Activated T-helper 1 cell treated with anti-CD3 and anti-CD28 coated beads, Interleukin-12 subunit alpha, Interleukin-12 subunit beta, Interleukin-2, Interleukin-4 antibody, amounts not matched to agents 30 ng/mL and 10 ng/mL and 1 ng/mL, durations not matched to agents 14 hours and 24 hours and 36 hours (primary cell): ENCODE measurements at places on chromosomes 11 and 22. TPM values are rescaled to one million over a fixed set of nuclear protein-coding genes. Genes with fewer than 3 reads are reported as not detected.

DNA sequence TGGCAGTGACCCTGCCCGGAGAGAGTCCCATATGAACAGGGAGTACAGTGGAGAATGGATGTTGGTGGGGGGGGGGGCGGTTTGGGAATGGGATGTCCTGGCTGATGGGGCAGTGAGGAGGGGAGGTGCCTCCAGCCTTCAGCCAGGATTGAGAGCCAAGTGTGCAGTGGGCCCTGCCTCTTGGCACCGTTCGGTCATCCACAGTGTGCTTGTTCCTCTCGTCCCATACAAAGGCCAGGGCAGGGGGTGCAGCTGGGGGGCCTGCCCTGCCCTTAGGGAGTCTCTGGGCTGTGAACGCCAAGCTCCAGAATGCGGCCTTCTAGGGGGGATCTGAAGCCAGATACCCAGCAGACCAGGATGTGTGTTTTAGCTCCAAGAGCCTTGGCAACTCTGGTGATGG is 34.0 kb downstream of the KCNC1 start:
- no peaks in the 10 kb centered on the region for H3K36me3 ChIP-seq
- H3K27me3 ChIP-seq, result no peaks in the 10 kb centered on the region
- H3K4me1 ChIP-seq, result no peaks in the 10 kb centered on the region
- no peak for DNase-seq

GRCh38 chr22:40922484-40923303 is 28.5 kb upstream of the RBX1 start:
- H3K4me3 ChIP-seq, result peak overlapping the region; percentile 4
- no peaks in the 10 kb centered on the region for H3K27me3 ChIP-seq
- H3K36me3 ChIP-seq, result peaks cover 8% of the 10 kb centered on the region
- peak overlapping the region; percentile 5 for H3K27ac ChIP-seq

DNA sequence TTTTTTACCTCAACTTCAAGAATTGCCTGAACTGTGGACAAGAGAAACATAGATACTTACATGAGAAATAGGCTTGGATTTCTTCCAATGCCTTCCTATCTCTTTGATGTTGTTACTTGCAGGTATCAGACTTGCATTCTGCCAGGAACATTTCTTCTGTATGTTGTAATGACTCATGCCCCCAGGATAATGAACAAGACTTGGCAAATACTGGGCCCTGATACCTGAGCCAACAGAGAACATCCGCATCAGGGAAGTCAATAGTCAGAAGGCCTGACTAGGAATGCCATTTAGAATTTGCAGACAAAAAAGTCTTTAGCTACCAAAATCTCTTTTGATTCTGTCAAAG is 273.7 kb upstream of the KIRREL3 start:
- H3K4me3 ChIP-seq, result no peak overlapping the region
- no peaks in the 10 kb centered on the region for H3K4me1 ChIP-seq
- no peaks in the 10 kb centered on the region for H3K27me3 ChIP-seq

DNA sequence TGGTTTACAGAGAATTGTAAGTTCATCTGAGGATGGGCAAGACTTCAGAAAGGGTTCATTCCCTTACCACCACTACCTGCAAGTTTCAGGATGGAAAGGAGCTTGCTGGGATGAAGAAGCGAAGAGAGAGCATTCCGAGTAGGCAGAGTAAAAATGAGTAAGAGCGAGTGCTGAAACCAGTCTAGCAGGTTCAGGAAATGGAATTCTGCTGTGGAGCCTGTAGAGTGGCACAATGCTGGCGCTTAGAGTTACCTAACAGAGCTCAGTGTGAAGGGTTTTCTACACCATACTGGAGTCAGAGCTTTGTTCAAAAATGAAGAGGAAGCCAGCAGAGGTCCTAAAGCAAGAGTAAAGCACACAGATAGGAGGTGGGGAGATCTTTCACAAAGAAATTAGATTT is 179.2 kb upstream of the ZC3H12C start:
- DNase-seq, result no peak
- no peak overlapping the region for H3K27ac ChIP-seq
- H3K4me1 ChIP-seq, result no peaks in the 10 kb centered on the region
- no peaks in the 10 kb centered on the region for H3K36me3 ChIP-seq
- peaks cover 2% of the 10 kb centered on the region for H3K27me3 ChIP-seq

DNA sequence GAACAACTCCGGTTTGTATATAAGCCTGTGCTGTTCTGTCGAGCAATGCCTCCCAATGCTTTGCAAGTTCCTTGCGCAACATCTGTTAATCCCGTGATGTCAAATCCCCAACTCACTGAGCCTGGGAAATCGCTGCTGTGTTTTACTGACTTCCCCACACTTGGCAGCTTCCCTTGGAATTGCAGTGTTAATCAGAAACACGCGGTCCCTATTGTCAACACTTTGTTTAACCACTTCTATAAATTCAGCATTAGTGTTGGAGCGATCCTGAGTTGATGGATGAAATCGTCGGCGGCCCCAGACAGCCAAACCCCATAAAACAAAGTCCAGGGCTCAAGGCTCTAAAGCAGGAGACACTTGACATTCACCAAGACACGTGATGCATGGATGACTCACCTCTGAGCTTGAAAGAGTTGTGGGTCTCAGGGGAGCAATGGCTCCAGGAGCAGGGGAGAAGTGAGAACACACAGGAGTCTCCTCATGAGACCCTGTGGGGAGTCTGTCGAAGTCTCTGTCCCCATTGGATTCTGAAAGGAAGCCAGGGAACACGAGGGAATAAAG is 555.3 kb downstream of the MIAT start:
- H3K36me3 ChIP-seq, result no peaks in the 10 kb centered on the region
- H3K4me3 ChIP-seq, result no peak overlapping the region
- H3K27ac ChIP-seq, result no peak overlapping the region
- no peaks in the 10 kb centered on the region for H3K4me1 ChIP-seq

DNA sequence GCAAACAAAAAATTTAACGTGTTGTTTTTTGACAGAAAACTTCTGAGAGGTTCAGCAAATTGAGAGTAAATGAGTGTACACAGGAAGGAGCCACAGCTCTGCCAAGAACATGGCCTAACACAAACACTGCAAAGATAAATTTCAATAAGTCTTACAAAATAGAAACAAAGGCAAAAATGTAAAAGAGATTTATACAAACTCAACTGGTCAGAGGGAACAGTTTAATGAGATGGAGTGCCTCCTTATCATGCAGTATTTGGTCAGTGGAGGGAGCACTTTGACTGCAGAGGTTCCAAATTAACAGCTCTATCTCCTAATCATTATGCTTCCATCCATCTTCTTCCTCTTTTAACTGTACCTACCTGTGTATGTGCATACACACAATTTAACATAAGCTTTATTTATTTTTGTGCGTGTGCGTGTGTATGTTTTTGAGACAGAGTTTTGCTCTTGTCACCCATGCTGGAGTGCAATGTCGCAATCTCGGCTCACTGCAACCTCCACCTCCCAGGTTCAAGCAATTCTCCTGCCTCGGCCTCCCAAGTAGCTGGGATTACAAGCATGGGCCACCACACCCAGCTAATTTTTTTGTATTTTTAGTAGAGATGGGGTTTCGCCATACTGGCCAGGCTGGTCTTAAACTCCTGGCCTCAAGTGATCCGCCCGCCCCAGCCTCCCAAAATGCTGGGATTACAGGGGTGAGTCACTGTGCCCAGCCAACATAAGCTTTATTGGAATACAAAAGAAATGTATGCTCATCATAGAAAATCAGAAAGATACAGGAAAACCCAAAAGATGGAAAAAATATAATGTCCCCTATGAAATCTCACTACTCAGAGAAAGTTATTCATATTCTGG is 111.9 kb downstream of the MRTFA start:
- no peak for DNase-seq
- no peak overlapping the region for H3K4me3 ChIP-seq

DNA sequence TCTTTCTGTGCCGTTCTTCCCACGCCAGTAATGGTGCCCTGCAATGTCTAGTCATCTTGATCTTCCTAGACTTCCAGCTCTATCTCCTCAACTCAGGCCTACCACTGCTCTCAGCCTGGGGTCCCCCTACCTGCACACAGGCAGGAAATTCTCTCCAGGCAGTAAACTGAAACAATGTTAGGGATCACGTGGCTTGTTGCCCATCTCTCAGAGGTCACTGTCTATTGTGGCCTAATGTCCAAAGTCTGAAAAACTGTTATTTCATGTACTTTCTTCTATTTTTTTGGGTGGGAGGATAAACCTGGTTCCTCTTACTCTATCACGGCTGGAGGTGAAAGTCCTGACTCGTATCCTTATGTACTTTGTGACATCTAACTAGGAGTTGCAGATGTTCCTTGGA is 59.1 kb downstream of the CCDC34 start:
- no peaks in the 10 kb centered on the region for H3K4me1 ChIP-seq
- H3K27me3 ChIP-seq, result peaks cover 2% of the 10 kb centered on the region
- H3K4me3 ChIP-seq, result no peak overlapping the region
- DNase-seq, result no peak
- H3K36me3 ChIP-seq, result no peaks in the 10 kb centered on the region

GRCh38 chr11:33948494-33948893 is 56.6 kb upstream of the LMO2 start:
- H3K27me3 ChIP-seq, result peaks cover 6% of the 10 kb centered on the region
- H3K36me3 ChIP-seq, result no peaks in the 10 kb centered on the region
- no peaks in the 10 kb centered on the region for H3K4me1 ChIP-seq
- no peak overlapping the region for H3K4me3 ChIP-seq
- no peak for DNase-seq

DNA sequence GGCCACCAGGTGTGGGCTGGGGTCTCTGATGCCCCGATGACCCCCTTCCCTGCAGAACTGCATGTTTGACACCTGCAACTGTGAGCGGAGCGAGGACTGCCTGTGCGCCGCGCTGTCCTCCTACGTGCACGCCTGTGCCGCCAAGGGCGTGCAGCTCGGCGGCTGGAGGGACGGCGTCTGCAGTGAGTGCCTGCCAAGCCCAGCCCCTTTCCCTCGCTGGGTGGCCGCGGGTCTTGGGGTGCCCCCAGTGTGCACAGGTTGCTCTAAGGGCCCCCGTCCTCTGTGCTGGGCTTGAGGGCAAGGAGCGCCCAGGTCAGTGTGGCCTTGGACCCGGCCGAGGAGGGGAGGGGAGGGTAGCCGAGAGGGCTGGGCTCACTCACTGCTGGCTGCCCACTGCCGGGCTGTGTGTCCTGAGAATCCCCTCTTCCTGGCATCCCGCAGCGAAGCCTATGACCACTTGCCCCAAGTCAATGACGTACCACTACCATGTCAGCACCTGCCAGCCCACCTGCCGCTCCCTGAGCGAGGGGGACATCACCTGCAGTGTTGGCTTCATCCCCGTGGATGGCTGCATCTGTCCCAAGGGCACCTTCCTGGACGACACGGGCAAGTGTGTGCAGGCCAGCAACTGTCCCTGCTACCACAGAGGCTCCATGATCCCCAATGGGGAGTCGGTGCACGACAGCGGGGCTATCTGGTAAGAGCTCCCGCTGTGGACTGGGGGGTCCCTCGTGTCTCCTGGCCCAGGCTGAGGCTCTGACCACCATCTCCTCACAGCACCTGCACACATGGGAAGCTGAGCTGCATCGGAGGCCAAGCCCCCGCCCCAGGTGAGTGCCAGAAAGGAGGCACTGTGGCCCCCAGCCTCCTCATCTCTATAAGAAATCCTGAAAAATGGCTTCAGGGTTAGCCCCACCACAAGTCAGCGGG is 17.0 kb downstream of the MUC5AC start:
- no peak overlapping the region for H3K27ac ChIP-seq
- H3K4me1 ChIP-seq, result no peaks in the 10 kb centered on the region
- no peak for DNase-seq
- no peaks in the 10 kb centered on the region for H3K36me3 ChIP-seq
- H3K4me3 ChIP-seq, result no peak overlapping the region
- H3K27me3 ChIP-seq, result no peaks in the 10 kb centered on the region

DNA sequence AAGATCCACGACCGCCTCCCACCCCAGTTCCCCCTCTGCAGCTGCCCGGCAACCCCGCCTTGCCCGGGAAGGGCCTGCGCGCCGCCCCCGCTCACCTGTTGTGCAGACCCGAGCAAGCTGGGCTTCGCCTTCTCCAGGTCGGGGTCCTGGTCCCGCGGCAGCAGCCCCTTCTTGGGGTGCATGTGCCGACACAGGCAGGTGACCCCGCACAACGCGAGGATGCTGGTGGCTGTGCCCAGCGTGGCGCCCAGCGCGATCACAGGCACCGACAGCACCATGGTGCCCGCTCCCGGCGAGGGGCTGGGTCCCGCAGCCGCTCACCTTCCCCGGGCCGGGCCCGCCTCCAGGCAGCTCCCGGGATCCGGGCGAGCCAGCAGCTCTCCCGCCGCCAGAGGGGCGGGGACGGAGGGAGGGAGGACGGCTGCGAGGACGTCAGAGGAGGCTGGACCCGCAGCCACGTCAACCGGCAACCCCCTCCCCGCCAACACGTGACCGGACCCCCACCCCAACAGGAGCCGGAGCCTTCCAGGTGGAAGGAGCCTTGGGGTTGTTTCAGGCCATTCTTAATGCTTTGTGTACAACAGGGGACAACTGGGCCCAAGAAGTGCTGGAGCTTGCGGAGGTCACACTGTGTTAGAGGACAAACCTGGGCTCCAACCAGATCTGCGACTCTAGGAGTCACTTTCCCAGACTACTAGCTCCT is at the start of gene SYT13:
SYT13 (minus strand) TSS at position 412 of the 703 bp plus-strand sequence; CDS start at position 278, 134 bp downstream.
- H3K4me1 ChIP-seq, result no peaks in the 10 kb centered on the region
- no peak within 1 kb of the TSS for H3K27ac ChIP-seq
- H3K36me3 ChIP-seq, result no peaks in the 10 kb centered on the region

GRCh38 chr11:124079631-124080326 is 35.5 kb upstream of the VWA5A start:
- H3K27ac ChIP-seq, result no peak overlapping the region
- no peaks in the 10 kb centered on the region for H3K36me3 ChIP-seq
- H3K27me3 ChIP-seq, result peaks cover 27% of the 10 kb centered on the region

SYNGR1 gene
- not detected in 2 replicates for total RNA-seq

MPZL3 gene
- total RNA-seq, result 63.5 and 69.3 TPM in 2 replicates

CDK2AP2 gene
- 107 and 115 TPM in 2 replicates for total RNA-seq

SLC39A13 gene
- total RNA-seq, result 15.5 and 16.2 TPM in 2 replicates

OR5P2 gene
- not detected in 2 replicates for total RNA-seq

CCDC81 gene
- total RNA-seq, result 0.98 and 1.3 TPM in 2 replicates

TTLL12 gene
- 105 TPM in 2 replicates for total RNA-seq

GGTLC3 gene
- total RNA-seq, result not detected in 2 replicates

FIBIN gene
- not detected in 2 replicates for total RNA-seq

SLC22A8 gene
- total RNA-seq, result not detected in 2 replicates
